ENCODE measurements at places on chromosomes 2 and 18.

- no peak for DNase-seq
Observed at GRCh38 chr18:78676622-78677482, 302.8 kb upstream of the SALL3 start.

DNA sequence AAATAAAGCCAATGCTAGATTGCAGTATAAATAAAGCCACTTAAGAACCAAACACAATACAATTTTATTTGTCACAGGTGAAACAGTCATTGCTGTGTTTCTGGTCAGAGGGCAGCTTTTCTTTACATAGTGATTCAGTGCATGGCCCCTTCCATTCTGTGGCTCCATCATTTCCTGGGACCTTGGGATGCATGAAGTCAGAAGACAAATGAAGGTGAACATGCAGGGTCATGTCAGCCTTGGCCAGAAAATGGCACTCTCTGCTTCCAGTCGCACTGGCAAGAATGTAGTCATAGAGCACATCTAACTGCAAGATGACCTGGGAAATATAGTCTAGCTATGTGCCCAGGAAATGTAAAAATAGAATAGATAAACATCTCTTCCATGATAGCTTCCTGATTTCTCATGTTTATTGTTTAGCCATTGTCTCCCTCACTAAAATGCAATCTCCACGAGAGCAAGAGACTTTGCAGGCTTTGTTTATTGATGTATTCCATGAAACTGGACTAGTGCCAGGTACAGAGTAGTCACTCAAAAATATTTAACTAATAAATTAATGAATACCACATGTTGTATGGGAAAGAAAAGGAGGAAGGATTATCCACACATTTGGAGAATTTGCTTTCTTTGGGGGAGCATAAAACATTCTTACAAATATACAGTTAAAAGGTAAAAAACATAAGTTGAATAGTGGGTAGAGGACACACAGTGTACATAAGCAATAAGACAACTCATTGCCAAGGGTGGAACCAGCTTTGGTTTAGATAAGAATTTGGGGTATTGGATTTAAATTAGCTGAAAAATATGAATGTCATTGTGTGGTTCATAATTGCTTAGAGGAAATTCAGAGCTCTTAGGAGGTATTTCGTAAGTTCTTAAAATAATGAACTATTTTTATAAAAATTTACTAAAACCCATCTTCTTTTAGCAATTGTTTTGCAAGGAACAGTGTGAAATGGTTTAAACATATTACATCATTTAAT is 343.8 kb downstream of the PID1 start:
- DNase-seq, result no peak

- DNase-seq, result no peak
Observed at GRCh38 chr2:23199115-23199918, 185.7 kb upstream of the KLHL29 start.

DNA sequence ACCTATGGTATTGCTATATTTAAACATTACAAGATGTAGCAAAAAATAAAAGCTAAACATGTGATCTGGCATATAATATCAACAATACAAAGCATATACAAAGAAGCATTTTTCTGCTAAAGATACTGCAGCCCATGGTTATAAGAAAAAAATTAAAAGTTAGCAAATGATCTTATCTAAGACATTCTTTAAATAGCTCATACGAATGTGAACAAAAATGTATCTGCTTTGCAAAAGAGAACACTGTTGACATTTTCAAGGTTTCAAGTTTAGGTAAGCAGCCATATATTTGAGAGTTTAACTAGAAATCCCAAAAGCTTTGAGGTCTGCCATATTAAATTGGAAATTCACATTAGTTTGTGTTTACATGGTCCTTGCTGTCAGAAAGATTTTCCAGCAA is 301.0 kb upstream of the SLC39A10 start:
- no peak for DNase-seq

GRCh38 chr2:56014046-56014730 is 90.6 kb upstream of the EFEMP1 start:
- no peak for DNase-seq

DNA sequence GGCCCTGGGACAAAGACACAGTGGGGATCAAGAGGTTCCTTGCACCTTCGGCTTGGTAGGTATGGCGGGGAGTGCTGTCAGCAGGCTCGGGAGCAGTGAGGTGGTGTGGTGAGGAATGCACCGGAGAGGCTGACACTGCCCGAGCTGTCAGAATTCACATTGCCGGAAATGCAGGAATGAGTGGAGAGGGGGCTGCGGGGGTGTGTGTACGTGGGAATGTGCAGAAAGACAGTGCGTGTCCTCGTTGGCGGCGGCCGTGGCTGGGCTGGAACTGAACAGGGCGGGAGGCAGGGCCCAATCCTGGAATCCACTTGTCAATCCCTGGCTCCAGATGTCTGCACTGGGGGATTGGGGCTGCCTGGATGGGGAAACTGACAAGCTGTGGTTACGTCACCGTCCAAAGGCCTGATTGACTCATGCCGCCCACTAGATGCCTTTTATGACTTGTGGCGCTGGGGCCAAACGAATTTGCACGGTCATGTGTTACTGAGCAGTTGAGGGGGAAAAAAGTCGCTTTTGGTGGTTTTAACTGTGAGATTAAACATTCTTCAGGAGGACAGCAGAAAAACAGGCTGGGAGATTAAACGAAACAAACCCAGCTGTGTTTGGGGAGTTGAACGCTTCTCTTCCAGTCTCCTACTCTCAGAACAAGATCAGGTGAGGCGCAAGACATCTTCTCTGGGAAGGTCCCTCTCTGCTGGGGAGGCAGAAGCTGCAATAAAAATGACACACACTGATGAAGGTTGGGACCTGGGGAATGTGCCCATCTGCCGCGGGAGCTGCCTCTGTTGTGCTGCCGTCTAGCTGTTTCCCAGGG is 189.4 kb upstream of the GLI2 start:
- peak; percentile 76 for DNase-seq

DNA sequence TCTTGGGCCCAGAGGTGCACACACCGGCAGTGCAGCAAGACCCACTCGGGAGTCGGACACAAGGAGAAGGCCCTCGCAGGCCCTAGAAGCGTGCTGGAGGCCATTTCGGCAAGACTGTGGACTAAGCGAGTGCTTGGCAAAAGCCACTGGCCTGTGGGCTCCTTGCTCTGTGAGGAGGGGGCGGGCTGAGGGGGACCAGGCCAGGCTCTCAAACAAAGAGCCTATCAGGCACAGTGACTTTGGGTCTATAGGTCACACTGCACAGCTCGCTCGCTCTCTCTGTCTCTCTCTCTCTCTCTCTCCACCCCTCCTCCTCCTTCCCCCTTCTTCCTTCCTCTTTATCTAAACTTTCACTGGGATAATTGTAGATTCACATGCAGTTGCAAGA is 23.6 kb upstream of the ZCCHC2 start:
- no peak for DNase-seq

DNA sequence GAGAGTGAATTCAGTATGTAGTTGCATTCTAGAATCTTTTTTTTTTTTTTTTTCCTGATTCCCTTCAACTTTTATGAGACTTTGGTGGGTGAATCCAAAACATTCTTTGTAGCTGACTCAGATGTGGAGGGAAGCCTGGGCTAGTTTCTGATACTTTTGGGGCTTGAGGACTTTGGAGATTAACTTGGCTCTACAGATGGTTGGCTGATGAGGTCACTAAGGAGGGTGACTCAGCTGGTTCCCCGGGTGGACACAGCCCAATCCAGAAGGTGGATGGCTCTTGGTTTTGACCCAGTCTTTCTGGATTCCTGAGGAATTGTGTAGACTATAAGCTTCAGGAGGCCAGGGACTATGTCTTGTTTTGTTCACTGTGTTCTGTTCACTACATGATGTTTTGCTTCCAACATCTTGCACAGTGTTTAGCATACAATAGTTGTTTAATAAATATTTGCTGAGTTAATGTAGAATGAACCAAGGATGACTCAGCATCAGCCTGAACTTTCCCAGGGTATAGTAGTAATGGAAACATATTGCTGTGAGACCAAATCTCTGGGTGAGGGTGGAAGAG is 30.5 kb downstream of the LAMA3 start:
- peak; percentile 87 for DNase-seq

DNA sequence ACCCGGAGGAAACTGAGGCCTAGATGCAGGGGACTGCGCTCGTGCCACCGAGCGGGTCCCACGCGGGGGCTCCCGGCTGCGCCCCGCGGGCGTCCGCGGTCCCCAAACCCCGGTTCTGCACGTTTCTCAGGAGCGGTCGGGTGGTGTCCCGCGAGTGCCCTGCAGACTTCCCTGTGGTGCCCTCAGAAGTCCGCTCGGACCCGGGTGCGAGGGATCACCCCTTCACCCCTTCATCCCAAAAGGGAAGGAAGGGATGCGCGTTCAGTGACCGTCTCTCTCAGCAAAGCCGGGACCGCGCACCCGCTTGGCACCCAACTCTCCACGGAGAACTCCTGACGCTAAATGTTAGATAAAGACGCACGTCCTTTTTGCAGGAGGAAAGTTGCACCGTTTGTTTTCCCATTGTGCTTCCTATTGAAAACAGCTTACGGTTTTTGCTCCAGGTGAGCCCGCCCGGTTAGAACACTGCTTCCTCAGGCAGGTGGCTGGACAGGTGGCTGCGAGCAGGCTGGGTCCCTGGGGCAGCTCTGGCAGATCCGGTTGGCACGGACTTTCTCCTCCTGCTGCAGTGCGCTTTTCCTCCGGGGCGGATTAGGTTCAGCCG is 779 bp downstream of the DGKD start:
- DNase-seq, result no peak

- peak; percentile 2 for DNase-seq
Observed at GRCh38 chr2:198957181-198957580, 500.6 kb downstream of the SATB2 start.

DNA sequence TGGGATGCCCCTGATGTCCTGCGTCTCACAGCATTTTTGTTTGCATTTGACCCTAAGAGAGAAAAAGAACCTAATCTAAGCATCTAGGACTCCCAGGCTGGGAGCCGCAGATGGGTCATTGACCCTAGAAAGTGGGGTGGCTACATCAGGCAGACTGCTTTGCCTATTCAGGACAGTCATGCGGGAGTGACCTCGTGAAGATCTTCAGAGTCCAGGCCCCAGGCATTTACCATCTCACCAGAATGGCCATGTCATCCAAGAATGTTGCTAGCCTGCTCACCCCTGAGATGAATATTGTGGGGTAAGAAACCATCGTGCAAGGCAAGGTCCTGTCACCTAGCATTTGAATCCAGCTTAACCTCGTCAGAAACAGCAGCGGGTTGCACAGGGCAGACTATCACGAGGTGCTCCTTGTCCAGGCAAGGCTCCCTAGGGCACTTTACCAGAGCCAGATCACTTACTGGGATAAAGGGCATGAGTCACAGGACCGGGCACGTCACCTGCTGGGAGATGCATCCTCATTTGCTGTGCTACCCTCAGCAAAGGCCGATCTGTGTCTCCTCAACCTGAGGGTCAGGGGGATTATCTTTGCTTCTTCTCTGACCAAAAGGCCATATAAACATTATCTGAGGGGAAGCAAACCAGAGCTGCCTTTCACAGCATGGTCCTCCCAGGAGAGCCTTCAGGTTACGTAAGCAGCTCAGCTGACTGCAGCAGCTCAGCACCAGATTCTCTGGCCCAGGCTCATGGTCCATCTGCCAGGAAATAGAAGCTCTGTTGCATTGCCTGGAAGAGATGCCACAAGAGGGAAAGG is 162.3 kb downstream of the ACKR3 start:
- DNase-seq, result no peak

DNA sequence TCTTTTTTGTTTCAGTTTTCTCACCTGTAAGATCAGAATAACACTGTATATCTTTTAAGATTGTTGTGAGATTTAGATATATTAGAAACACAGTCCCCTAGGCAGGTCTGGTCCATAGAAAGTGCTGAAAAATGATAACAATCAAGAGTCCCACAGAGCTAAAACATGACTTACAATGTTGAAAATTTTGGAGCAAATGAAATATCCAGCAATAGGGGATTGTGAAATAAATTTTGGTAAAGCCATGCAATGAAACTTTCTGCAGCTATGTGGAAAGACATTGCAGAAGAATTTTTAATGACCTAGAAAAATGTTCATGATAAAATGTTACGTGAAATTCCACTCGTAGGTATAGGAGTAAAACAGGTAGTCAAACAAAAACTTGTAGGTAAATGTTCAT is 127.6 kb upstream of the SERPINE2 start:
- DNase-seq, result no peak

DNA sequence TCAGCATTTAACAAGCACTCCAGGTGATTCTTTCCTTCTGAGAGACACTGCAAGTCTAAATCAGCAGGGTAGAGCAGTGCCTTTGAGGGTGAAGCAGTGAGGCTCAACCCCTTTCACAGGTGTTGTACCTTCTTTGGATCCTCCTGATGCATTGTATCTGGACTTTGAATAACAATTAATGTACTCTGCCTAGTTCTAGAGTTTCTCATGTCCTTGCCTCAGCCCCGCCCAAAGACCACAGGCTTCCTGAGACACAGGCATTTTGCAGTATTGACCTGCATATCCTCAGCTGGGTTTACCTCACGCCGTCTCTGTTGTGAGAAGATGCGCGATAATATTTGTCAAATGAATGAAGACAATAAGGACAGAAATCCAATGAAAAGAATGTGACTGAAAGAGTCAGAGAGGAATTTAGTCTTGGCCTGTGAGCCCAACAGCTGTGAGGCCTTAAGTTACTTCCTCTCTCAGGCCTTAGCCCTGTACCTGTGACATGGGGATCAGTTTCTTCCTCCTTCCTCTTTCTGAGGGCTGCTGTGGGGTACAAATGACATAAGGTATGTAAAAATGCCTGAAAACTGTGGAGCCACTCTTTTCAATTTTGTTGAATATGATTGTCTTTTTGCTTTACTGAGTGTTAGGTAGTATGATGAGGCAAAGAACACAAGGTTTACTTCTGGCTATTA is 43.7 kb downstream of the WIPF1 start:
- no peak for DNase-seq

DNA sequence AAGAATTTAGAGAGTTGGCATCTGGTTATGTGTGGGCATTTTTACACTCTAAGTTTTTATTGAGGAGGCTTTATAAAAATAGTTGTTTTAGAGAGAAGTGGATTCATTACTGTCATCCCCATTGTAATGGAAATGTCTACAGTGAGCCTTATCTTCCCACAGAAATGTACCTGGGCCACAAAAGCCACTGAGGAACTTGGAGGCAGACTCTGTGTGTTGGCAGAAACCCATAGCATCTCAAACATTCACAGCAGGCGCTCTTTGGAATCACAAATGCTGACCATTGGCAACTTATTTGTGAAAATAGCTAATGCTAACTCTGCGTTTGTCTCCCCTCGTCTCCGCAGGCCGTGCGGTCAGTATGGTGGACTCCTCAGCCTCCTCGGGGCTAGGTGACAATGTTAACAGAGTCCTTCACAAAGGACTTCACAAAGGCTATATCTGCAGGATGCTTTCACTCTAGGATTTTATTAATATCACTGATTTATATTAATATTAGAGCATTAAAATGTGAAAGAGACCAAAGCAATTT is 689.1 kb upstream of the POU3F3 start:
- DNase-seq, result no peak

DNA sequence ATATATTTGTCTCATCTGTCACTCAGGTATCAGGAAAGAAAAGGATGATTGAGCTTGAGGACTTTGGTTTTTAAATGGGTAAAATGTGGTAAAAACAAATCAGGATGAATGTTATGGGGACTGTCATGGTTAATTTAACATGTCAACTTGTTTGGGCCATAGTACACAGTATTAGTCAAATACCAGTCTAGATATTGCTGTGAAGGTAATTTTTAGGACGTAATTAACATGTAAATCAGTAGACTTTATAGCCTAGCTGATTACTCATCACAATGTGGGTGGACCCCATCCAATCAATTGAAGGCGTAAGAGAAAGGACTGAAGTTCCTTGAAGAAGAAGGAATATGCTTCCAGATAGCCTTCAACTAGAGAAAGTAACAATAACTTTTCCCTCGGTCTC is 275.7 kb upstream of the ZNF804A start:
- no peak for DNase-seq
